ENCODE measurements at places on chromosomes 12 and 14.

DNA sequence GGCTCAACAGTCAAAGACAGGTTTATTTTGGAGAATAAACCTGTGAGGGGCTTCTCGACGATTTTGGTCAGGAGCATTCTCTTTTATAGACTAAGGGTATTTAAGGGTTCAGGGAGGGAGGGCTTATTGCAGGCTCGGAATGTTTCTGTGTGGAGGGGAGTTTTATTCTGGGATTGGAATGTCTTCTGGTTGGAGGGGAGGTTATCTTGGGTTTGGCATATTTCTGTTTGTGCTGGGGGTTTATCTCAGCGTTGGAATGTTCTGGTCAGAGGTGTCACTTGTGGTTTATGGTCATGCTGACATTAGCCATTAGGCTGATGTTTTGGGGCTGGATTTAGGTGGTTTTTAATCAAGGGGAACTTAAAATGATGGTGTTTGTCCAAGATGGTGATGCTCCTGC, 103.9 kb downstream of the SUDS3 start:
- DNase-seq = no peak

DNA sequence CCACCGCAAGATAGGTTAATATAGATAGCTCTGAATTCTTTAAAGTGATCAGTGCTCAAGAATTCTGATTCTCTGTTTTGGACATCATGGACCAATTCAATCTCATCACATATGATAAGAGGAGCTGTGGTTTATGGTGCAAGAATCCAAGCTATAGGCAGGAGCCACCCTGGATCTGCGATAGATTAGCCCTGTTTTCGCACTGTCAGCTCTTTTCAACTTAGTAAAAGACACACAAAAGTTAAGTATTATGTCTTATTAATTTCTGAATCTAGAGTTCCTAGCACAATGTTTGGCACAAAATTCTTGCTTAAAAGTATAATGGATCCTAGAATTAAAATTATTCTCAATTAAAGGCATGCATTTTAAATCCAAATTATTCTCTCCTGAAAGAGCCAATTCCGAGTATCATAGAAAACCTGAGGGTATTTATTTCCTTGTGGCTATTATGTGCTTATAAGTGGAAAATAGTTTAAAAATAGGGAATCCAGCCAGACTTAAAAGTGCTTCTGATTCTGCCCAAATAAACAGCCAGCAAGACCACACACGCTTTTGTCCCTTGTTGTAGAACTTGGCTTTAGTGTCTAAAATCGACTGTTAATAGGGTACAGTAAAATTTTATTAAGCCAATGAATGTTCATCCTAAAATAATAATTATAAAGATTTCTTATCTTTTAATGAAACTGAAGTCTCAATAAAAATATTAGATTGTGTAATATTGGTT, 184.9 kb upstream of the FLRT2 start:
- no peak for DNase-seq

DNA sequence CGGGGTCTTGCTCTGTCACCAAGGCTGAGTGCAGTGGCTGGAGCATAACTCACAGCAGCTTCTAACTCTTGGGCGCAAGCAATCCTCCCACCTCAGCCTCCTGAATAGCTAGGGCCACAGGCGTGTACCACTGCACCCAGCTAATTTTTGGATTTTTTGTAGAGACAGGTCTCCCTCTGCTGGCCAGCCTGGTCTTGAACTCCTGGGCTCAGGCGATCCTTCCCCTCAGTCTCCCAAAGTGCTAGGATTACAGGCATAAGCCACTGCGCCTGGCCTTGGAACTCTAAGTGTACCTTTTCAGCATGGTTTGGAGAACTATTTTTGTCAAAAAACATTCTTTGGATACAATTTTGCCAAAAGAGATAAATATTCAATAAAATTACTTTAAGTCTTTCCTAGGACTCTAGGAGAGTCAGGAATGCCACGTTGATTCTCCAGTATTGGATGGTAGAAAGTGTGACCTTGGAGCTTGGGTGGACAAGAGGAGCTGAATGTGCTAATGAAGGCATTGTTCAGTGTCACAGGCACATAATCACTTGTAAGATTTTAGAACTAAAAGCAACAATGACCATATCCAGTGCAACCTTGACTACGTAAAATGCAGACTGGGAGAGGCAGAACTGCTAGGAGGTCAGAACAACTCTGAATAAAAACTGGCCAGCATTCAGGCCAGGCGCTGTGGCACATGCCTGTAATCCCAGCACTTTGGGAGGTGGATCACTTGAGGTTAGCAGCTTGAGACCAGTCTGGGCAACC, 2.8 kb downstream of the SRSF9 start:
- no peak for DNase-seq

- no peak for DNase-seq
Measured at GRCh38 chr12:88558340-88558867, 21.9 kb downstream of the KITLG start.

DNA sequence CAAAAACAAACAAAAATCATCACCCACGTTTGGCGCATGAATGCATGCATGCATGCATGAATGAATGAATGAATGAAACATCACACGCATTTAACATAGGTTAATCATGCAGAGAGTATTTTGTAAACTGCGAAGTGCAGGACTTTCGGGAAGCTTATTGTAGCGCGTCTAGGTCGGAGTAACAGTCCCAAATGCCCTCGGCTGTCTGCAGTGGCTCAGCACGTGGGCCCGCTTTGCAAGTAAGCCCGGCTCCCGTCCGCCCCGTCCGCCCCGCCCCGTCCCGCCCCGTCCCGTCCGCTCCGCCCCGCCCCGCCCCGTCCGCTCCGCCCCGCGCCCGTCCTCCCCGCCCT, 263 bp upstream of the IFT81 start:
- no peak for DNase-seq

GRCh38 chr12:121718653-121719239, 6.2 kb downstream of the TMEM120B start:
- no peak for DNase-seq

DNA sequence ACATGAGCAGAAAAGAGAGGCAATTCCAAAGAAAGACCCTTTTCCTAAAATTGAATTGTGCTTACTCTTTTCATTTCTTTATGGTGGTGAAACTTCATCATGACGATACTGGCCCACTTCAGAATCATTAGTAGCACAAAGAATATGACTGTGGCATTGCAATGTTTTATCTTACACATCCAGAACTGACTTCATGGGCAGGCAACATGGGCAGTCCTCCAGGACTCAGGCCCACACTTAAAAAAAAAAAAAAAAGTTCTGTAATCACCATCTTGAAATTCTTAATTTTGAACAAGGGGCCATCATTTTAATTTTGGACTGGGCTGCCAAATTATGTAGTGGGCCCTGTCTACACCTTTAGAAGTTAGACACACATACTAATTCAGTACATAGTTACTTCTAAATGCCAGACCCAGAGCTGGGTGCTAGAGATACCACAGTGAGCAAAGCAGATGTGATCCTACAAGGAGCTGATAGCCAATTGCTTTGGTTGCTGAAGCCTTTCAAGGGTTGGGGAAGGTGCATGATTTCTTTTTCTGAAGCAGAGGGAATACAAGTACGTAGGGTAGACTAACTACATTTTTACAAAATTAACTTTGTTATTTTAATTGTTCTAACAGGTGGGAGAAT, 35.2 kb downstream of the HELB start:
- DNase-seq = no peak

DNA sequence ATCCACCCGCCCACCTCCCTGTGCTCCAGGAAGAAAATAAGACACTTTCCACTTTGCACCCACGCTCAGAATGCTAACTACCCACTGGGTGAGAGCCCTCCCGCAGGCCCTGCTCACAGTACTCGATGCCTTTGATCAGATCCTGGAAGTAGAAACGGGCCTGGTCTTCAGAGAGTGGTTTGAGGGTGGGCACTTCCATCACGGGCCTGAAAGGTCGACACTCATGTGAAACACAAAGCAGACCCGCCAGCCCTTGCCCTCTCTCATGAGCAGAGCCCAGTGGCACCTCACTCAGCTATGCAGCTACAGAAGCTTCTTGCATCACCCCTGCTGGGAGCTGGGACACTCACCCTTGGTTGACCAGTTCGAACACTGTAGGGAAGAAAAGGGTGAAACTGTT, 41.1 kb downstream of the CAMKK2 start:
- no peak for DNase-seq

DNA sequence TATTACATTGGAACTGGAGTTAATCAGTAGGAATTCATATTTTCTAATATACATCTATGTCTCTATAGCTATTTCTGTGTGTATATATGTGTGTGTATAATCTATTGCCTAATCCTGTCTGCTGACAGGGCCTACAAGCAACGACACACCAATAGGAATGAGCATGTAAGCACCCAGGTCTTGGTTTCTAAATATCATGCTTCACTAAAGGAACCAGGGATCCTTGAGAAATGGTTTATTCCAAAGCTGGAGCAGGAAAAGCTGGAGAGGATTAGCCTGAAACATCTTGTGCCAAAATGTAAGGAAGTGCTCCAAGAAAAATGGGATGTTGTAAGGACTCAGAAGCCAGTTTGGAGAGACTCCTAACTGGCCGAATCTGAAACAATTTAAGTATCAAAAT, 29.3 kb upstream of the LGALS3 start:
- no peak for DNase-seq

DNA sequence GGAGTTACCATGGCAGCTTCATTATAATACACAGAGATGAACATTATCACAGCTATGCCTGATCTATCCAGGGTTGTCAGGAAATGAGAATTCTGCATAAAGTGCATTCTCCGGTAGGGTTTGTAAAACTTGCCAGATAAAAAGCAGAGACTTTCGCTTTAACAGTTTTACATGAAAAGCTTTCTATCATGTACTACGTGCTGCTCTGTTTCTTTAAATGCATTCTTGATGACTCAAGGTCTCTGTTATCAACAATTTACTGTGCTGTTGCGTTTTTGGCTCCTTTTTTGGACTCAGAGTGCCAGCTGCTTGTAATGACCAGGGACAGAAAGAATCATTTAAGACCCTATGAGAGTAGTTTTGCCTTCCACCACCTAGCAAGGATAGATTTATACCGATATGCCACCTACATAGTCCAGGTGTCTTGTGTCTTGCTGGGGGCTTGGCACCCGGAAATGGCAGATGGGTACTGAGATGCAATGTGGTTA, 371.2 kb downstream of the BTG1 start:
- DNase-seq = no peak

DNA sequence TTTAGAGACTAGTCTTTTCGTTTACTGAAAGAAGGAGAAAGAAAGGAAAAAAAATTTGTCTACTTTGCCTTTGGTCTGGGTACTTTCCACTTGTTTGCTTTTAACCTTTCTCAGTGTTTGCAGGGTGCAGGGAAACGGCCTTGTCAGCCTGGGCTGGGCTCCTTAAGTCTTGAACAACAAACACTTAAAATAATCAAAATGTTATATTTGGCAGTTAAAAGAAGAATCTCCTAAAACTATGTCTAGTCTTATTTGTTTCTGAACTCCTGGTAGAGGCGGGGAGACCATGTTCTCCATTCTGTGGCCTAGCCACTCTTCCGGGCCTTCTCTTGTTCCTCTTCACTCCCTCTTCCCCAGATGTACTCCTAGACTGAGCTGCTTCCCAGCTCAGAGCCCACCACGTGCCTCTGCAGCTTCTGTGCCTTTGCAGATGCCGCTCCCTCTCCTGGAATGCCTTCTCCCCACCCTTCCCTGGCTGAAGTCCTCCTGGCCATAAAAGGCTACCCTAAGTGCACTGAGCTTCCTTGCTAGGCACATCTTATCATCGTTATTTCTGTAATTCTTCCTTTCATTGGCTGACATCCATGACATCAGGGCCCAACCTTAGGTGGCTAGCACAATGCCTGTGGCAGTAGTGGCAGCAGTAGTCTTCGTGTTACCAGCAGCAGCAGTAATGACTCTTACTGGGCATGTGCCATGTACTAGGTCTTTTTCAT, 432.9 kb downstream of the ZFP36L1 start:
- DNase-seq = no peak

DNA sequence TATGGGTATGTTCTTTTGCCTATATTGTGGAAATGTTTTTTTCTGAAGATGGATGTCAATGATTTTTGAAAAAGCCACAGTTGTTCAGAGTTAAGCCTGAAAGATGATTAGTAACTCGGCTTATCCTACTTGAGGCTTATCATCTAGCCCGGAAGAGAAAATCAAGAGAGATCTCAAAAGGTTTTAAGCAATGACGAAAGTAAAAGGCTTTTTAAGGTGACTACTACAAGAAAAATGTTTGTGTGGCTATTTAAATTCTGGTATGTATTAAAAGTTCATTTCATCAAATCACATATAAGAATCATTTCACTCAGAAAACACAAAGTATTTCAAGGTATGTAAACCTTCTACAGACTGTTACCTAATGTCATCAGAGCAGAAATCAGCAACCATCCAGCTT, 40.2 kb downstream of the HEATR5A start:
- no peak for DNase-seq

GRCh38 chr12:28925719-28926376, 223.2 kb upstream of the FAR2 start:
- no peak for DNase-seq

GRCh38 chr12:12807970-12808702, 5.0 kb upstream of the DDX47 start:
- peak; percentile 42 for DNase-seq

DNA sequence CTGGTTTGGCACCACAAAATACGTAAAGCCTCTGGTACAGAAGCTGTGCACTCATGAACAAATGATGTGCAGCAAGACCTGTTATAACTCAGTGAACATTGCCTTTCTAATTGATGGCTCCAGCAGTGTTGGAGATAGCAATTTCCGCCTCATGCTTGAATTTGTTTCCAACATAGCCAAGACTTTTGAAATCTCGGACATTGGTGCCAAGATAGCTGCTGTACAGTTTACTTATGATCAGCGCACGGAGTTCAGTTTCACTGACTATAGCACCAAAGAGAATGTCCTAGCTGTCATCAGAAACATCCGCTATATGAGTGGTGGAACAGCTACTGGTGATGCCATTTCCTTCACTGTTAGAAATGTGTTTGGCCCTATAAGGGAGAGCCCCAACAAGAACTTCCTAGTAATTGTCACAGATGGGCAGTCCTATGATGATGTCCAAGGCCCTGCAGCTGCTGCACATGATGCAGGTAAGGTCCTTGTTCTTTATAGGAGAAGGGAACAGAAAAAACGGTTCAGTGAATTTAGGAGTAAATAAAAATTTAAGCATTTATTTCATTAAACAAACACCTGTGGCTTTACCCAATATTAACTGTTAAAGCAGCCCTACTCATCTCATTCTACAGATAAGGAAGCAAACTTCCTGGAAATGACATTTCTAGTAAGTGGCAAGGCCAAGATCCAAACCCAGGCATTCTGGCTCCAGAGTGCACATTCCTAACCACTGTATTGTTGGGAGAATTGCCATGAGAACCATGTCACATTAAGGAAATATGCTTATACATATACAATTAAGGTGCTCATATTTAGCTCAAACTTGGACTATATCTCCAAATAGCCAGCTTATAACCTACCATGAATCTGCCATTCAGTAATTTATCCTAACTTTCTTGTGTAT, 11.7 kb downstream of the COCH start:
- DNase-seq = no peak

GRCh38 chr12:110742096-110742717, 484 bp downstream of the PPP1CC start:
- DNase-seq = no peak

DNA sequence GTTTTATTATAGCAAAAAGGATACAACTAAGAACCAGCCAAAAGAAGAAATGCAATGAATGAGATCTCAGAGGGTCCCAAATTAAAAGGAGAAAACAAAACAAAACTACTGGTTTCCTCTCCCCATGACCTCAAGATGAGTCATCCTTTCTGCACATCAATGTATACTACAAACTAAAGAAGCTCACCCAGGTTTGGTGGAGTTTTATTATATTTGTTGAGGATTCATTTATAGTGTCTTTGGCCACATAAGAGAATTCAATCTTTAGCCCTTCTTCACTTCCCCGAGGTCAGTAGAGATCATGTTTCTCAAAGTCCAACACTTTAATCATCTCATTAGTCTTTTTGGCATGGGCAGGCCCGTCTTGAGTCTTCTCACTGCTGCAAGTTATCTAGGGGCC, 210.6 kb downstream of the SLC6A15 start:
- DNase-seq = no peak

All from activated naive CD4-positive, alpha-beta T cell (primary cell).